ENCODE measurements at places on chromosomes 1 and 21.

DNA sequence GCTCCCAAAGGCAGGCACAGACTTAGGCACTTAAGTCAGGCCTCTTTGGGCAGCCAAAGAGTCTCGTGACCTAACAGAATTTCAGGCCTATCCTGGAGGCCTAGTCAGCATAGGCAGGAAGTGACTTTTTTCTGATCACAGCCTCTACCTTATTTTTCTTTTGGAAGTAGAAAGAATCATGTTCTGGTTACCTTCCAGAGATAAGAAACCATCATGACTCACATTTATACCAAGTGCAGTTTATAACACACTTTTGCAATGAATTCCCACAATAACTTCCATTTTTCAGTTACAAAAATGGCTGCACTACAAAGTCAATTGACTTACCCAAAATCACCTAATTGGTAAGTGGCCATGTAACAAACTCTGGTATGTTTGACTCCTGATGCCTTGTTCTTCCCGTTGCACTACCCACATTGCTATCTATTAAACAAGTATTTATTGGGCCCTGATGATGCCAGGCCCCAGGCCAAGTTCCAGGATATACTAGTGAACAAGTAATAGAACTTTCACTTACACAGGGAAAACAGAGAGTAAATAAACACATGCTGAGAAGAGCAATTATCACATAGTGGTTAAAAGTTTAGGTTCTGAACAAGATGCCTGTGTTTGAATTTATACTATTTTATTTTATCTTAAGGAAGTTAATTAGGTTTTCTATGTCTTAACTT lies 74.3 kb downstream of the SH3GLB1 start:
- no peak for DNase-seq

GRCh38 chr1:176609556-176610408 lies 146.8 kb downstream of the PAPPA2 start:
- DNase-seq, result no peak

DNA sequence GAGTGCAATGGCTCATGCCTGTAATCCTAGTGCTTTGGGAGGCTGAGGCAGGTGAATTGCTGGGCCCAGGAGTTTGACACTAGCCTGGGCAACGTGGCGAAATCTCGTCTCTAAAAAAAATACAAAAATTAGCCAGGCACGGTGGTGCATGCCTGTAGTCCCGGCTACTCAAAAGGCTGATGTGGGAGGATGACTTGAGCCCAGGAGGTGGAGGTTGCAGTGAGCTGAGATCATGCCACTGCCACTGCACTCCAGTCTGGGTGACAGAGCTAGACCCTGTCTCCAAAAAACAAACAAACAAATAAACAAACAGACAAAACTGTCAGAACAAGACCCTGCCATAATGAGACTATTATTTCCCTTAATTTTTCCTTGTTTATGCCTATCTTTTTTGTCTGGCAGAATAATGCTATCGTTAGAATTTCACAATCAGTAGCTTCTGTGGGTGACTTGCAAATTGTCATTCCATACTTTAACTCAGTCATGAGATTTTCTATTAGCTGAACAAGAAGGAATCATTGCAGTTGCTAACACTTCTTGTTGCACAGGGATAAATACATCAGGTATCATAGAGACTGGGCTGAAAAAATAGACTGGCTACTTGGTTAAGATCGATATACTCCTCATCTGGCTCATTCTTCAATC lies 7.5 kb upstream of the THEM4 start:
- no peak for DNase-seq

GRCh38 chr1:245871191-245871590 lies 635.9 kb downstream of the SMYD3 start:
- no peak for DNase-seq

DNA sequence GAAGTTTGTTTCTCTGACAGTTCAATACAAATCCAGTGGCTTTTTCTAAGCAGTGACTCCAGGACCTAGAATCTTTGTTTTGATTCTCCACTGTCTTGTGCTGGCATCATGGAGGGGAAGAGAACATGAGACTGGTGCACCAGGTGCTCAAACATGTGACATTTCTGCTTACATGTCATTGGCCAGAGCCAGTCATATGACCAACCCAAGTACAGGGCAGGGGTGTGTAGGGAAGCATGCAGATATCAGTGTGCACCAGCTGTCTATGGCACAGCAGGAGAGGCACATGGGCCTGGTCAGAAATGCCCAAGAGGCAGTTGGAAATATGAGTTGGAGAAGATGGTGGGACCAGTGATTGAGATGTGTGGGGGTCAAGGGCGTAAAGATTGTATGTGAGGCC lies 297.0 kb downstream of the HHAT start:
- no peak for DNase-seq

DNA sequence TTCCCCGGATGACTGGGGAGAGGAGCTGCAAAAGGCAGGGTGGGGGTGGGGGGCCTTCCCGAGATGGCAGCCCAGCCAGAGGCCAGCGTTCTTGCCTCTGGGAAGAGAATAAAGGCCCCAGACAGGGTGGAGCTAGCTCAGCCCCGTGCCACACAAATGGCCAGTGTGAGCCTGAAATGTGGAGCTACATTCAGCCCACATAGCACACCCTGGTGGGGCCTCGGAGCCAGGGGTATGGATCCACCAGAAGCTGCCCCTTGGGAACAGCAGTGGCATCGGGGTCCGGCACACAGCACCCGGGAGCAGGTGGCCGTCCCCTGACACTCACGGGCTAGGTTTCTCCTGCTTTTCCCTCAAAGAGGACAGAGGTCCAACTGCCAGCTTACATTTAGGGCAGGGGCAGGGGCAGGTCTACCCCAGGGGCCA lies 93.9 kb downstream of the PDE9A start:
- DNase-seq, result no peak

DNA sequence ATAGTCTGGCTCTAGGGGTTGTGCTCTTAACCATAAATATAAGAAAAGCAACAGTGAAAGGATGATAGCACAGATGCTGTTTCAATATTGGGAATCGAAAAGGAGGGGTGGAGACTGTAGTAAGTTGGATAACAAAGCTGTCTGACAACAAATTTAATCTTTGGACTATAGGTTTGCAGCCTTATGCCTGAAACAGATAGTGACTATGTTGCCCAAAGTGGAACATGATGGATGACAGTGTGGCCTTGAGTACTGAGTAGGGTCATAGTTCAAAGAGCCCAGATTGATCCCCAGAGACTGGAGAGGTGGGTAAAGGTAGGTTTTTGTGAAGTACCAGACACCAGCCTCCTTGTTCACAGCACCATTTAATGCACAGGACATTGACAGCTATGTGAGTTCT lies 144.0 kb upstream of the PALMD start:
- DNase-seq, result no peak

DNA sequence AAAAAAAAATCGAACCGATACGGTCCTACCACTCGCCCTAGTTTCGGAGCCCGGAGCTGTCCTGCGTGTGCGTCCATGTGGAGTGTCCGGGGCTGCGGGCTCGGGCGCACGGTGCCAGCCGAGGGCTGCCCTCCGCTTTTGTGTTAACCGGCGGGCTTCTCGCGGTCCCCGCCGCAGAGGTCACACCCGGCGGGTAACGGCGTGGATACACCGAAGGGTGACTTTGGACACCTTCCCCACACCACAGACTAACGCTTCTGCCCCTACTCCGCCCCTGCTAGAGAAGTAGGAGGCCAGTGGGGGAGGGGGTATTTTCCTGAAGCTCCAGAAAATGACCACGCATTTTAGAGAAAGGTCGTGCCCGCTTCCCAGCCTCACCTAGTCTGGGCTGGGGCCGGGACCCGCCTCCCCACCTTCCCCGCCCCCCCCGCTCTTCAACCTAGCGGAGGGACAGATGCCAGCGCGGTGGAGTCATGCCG lies 609 bp upstream of the ATF3 start:
- DNase-seq, result no peak

GRCh38 chr1:3453203-3453761 lies 1.2 kb upstream of the ARHGEF16 start:
- DNase-seq, result no peak

- DNase-seq, result no peak
Measured at GRCh38 chr1:205484985-205485967, 19.2 kb upstream of the CDK18 start.

- DNase-seq, result no peak
Measured at GRCh38 chr1:9858293-9859035, 34.7 kb upstream of the CLSTN1 start.
